LHCN-M2 (cell line): ENCODE measurements at places on chromosomes 7 and 10.

- DNase-seq = no peak
Observed at GRCh38 chr10:118583611-118584010, 11.8 kb downstream of the PRLHR start.

GRCh38 chr7:156347132-156347531 lies 293.4 kb upstream of the RNF32 start:
- DNase-seq = no peak

DNA sequence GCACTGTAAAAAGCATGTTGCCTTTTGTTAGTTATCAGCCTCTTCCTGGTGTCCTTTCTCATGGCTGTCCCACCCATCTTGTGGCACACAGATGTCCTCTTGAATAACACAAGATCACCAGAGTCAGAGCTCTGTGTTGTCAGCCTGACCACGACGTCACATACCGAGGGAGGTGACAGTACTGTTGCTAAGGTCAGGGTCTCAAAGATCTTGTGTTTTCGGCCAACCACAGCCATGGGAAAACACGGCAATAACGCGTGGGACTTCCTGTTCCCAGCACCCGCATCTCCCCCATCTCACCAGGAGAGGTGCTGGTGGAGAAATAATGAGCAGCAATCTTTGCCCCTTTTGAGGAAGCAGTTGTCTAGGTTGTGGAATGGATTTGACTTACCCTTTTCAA lies 40.4 kb downstream of the NPVF start:
- no peak for DNase-seq

- DNase-seq = peak; percentile 63
Observed at GRCh38 chr7:130371046-130371445, 9.2 kb upstream of the CPA1 start.

DNA sequence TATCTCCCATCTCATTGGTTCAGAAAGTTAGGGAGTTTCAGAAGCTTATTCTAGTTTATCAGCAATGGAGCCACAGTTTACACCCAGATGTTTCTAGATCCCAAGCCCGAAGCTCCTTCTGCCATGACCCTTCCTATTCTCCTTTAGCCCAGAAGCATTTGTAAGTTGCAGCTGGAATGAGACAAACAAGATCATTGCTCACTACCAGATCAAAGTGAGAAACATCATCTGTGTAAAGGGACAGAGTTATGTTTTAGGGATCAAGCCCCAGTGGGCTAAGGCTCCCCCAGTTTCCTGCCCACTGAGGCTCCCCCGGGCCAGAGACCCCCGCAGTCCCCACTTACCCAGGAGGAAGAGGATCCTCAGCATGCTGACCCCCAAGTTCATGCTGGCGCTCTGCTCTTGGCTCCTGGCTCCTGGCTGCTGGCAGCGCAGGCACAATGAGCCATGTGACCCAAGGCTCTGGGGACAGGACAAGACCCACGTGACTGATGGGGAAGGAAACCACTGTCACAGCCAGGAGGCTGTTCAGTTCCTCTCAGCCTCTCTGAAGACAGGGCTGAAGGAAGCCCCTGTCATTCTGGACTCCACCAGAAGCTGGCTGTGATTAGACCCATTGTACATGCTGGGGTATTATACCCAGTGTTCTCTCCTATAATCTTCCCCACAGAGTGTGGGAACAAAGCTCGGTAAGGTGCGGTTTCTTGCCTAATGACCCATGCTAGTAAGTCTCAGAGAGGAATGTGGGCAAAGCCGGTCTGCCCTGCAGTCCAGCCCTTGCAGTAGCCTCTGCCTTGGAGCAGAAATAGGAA lies at the start of gene TMEM273:
TMEM273 (minus strand) TSS at position 442 of the 812 bp plus-strand sequence; CDS start at position 387, 55 bp downstream.
- peak; percentile 14 for DNase-seq

DNA sequence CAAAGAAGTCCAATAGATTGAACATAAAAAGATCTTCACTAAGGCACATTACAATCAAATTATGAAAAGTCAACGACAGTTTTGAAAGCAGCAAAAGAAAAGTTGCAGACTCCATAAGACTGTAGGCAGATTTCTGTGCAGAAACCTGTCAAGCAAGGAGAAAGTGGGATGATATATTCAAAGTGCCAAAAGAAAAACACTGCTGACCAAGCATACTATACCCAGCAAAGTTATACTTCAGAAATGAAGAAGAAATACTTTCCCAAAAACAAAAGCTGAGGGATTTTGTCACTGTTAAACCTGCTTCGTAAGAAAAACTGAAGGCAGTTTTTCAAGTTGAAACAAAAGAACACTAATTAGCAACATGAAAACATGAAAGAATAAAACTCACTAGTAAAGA lies 145.5 kb downstream of the ZEB1 start:
- DNase-seq = peak; percentile 20

- DNase-seq = no peak
Observed at GRCh38 chr10:129448086-129448485, 19.0 kb upstream of the MGMT start.

DNA sequence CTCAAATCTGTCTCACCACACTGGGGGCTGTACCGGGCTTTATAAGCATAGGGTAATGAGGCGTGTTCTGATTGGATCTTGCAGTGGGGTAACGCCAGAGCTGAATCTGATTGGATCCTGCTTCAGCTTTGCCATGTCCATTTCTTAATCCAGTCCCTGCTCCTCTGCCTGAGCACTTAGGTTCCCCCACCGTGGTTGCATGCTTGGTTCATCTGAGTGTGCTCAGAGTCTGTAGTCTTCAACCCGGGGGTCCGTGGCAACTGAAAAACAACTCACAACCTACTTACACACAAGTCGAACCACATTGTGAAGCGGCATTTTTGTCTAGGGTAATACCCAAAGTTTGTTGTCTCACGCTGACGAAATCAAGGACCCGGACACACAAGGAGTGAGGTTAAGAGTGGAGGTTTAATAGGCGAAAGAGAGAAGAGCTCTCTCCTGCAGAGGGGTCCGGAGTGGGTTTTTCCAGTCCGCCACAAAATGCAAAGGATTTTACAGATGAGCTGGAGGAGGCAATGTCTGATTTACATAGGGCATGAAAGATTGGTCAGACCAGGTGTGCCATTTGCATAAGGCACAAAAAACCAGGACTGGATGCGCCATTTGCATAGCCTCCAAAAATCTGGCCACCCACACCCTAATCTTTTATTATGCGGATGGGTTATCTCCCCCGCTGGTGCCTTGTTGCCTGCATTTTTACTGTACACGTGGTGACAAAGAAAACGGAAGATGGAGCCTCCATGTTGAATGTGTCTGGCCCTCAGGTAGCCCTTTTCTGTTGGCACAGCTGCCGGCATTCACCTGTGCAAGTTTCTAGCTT lies 641.8 kb upstream of the FOXK1 start:
- no peak for DNase-seq

DNA sequence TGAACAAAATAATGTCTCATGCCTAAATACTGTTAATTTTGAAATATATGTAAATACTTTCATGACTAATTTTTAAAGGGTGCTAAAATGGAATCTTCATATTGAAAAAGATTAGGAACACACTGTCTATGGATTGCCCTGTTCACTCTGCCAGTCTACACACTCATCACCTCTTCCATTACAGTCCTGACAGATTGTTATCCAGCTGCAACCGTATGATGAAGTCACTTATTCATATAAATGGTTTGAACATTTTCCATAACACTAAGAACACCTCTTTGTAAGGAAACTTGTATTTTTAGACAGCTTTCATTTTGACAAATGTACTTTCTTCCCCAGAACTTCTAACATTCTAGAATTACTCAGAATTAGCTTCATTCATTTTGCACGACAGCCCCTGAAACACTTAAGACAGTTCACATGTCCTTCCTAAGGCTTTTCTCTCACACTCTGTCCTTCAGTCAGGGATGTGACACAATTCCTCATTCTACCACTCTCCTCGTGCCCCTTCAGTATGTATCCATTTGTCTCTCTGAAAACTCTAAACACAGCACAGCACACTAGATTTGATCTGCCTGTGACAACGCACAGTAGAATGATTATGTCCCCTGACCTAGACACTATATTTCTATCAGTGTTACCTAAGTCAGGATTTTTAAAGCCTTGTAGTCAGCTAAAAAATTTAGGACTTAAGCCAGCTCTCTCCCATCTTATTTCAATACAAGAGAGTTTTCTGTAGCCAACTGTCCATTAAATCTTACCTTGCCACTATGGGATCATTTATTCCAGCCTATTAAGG lies 71.9 kb downstream of the ORC5 start:
- no peak for DNase-seq

- DNase-seq = no peak
Observed at GRCh38 chr10:129702605-129703004, 235.6 kb downstream of the MGMT start.

- DNase-seq = peak; percentile 37
Observed at GRCh38 chr10:94423627-94424026, 21.3 kb downstream of the TBC1D12 start.

- peak; percentile 62 for DNase-seq
Observed at GRCh38 chr7:92727755-92728154, 108.6 kb downstream of the CDK6 start.

DNA sequence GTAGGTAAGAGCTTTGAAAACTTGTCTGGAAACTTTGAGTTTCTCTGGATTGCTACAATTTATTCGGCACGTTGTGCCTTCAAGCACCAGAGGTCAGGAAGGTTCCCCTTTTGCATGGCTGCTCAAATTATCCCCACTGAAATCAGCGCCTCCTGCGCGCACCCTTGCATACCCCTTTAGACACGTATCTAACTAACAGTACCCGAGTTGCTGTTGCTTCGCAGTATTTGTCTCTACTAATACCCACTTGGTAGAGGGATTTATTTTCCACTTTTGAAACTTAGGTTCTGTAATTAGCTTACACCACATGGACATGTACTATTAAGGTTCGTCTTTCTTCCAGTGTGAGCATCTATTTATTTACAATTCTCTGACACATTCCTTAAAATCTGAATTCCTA lies 1.6 kb downstream of the MEOX2 start:
- no peak for DNase-seq

DNA sequence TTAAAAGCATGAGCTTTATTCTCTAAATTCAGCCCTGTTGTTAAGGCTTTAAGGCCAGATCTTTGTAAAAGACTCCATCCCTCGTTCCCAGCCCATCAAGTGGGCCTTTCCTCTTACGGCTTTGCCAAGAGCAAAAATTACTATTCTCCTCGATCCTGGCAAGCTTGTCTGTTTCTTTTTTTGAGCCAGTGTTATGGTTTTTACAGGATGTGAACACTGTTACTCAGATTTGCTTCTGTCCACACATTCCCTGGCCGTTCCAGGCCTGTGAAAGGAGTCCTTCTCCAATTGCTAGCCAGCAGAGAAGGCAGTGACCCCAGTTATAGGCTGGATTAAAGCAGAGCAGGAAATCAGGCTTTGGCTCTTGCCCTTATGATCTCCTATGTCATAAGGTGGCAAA lies 47.0 kb upstream of the EPC1 start:
- no peak for DNase-seq

GRCh38 chr10:15316871-15317464 lies 54.1 kb downstream of the FAM171A1 start:
- no peak for DNase-seq

GRCh38 chr7:1689311-1689710 lies 19.2 kb downstream of the ELFN1 start:
- DNase-seq = no peak

- DNase-seq = no peak
Observed at GRCh38 chr7:51817694-51818225, 501.2 kb upstream of the COBL start.

GRCh38 chr7:13603661-13604060 lies 385.8 kb downstream of the ETV1 start:
- peak; percentile 18 for DNase-seq

DNA sequence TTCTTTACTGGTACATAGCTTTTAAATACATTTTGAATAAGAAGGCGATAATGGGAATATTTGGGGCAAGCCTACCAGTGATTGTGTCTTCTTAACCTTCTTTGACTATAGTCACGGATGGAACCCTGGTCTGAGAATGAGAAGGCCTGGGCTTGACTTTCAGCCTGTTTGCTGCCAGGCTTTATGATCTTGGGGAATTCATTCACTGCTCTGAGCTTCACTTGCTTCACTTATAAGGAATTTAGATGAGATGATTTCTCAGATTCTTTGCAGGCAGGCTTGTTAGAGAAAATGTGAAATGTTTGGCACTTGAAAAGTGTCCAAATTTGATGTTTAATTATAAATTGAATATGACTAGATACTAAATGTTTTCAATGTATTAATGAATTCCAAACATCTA lies 42.5 kb downstream of the NUP205 start:
- no peak for DNase-seq

DNA sequence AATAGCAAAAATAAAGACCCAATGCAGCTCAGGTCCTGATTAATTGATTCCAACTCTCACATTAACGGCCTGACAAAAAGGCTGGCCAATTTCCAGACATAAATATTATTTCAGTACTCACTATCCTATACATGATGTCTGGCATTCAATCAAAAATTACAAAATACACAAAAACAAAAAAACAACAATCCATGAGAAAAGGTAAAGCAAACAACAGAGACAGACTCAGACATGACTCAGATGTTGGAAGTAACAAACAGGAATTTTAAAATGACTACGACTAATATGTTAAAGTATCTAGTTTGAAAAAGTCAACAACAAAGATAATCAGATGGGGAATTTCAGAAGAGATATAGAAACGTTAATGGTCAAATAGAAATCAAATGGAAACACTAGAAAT lies 152.8 kb downstream of the AMPH start:
- no peak for DNase-seq

DNA sequence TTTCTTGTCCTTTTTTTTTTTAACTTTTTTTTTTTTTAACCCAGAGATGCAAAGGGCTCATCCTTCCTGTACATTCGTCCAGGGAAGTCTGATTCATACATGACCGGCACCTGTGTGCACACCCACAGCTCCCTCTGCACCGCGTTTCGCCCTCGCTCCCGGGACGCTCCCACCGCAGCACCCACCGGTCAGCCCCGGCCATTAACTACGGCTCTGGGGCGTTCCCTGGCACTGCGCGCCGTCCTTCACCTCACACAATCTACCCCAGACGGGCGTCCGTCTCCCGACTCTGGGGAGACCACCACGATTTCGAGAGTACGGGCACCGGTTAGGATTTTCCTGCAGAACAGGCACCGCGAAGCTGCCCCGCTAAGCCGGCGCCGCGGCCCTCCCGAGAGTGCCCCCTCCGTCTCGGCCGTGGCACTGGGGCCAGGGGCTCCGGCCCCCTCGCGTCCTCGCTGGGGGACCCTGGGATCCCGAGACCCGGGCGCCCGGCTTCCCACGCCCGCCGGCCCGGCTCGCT lies 452 bp downstream of the ATE1 start:
- DNase-seq = peak; percentile 49

GRCh38 chr7:149778327-149778637 lies 4.9 kb upstream of the ZNF467 start:
- DNase-seq = no peak

- DNase-seq = no peak
Observed at GRCh38 chr10:128305601-128306345, 179.6 kb upstream of the MKI67 start.

GRCh38 chr7:93178213-93178612 lies 30.0 kb upstream of the SAMD9L start:
- DNase-seq = peak; percentile 41

DNA sequence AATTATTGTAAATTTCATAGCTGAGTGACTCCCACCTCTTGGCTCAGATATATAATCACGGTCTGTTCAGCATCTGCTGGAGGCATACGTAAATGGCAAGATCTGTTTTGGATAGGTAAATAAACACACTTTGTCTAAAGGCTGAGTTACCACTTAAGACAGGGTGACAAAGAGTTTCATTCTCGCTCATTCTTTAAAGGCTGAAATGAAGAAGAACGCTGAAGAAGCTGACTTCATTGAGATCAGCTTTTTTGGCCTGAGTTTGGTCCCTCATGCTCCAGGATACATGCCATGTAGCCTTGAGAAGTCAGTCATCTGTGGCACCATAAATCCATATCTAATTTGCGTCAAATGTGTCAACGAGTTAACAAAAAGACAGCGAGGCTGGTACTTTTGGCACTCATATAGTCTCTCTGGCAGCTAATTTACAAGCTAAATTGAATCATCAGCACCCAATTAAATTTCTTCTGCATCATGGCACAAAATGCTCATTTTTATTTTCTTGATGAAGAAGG lies 309.9 kb downstream of the GPAM start:
- no peak for DNase-seq
